ENCODE measurements at places on chromosomes 2 and 18.
A peak's percentile ranks its signal among the peaks of the same experiment; 100 is the strongest.

GRCh38 chr18:40346146-40346545 lies 1608.9 kb upstream of the PIK3C3 start:
- no peak for DNase-seq

GRCh38 chr2:148955798-148956197 lies 80.8 kb downstream of the KIF5C start:
- no peak for DNase-seq

DNA sequence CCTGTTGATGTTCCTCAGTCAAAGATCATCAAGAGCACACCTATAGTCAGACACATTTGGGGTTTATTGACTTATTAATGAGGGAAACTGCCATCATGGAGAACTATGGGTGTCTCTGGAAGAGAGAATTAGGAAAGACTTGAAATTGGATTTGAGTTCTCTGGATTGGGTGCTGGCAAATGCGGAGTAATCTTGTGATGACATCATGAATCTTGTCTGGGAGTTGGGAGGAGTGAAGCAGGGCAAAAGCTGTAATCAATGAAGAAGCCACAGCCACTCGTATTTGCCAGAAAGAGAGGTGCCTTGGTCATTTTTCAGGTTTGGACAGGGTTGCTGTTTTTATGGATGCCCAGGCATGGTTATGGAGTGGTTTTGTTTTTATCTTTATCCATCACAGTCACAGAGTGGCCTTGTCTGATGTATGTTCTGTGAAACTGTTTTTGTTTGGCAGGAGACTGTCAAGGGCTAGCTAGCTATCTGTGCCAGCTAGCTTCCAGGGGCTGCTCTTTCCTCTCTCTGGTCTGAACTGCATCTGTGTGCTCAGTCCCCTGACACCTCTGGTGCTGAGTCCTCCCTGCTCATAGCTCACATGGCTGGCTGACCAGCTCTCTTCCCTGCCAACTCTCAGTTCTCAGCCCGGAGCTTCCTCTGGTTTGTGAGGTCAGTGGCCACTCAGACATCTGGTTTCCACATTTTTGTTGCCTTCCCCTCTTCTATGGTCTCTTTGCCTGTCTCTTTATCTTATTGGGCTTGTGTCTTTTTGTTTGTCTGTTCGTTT lies 193.4 kb upstream of the RMP24 start:
- DNase-seq = no peak

DNA sequence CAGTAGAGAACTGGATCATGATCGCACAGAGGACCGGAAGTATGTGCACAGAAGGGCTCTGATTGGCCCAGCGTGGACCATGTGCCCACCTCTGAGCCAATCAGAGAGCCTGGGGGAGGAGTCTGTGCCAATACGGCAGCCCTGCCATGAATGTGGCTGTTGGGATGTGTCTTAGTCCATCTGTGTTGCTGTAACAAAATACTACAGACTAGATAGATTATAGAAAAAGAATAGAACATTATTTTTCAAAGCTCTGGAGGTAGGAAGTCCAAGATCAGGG lies 132.0 kb downstream of the NDUFA10 start:
- no peak for DNase-seq

GRCh38 chr18:48640566-48641270 lies 101.9 kb downstream of the CTIF start:
- no peak for DNase-seq

- DNase-seq = no peak
Measured at GRCh38 chr18:10419420-10420103, 34.9 kb upstream of the APCDD1 start.

DNA sequence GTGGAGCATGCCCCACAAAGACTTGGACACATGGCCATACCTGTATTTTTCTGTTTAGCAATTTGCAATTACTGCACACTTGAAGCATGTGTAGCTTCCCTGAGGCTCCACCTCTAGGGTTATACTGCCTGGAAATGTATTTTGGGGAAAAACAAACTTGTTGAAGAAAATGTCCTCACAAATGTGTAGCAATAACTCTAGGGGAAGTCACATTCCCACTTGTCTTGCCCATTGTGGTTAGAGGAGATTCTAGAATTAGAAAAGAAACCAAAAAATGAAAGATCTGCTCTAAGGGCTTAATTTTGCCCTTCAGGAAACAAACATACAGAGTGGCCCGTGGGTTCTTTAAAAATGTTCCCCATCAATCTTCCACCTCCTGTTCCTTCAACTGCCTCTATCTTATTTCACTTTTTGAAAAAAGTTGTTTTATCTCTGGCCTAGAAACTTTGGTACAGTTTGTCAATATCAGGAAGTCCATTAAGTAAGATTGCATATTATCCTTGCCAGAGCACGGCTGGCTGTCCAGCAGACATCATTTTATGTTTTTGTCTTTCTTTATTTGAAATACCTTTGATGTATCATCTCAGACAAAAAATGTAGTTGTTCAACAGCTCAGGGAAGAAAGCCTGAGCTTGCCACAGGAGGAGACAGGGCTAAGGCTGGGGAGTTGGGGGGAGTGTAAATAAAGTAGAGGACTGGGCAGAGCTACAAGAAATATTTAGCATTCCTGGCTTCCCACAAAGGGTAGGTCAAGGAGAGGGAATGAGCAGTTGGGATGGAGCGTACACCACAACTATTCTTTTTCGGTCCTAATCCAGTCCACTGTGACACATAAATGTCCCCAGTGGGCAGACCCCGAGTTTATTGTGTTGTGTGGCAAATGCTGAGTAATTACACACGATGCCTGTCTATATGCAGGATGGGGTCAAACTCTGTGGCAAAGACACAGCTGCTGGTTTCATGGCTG lies 96.8 kb upstream of the CDC42EP3 start:
- DNase-seq = no peak

DNA sequence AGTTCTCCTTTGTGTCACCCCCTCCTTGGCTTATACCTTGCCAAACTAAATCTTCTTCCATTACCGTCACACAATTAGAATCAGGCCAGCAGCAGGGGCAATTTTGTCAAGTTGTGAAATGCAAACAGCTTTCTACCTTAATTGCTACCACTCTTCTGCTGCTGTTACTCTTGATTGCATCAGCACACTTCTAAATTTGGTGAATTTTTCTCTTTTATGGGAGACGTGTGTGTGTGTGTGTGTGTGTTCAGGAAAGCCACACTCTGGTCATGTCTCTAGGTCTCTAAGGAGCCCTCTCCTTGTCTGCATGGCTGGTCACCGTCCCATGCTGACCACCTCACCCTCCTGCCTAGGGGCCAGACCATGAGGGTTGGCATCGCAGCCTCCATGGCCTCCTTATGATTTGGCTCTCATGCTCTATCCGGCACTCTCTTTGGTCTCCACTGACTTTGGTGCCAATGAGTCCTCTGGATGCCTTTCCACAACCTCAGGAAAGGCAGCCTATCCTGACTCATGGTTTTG lies 87.7 kb downstream of the GATA6 start:
- no peak for DNase-seq

- no peak for DNase-seq
Measured at GRCh38 chr2:201854841-201855240, 48.5 kb downstream of the CDK15 start.

GRCh38 chr2:238869-239268 lies 25.0 kb downstream of the SH3YL1 start:
- no peak for DNase-seq

DNA sequence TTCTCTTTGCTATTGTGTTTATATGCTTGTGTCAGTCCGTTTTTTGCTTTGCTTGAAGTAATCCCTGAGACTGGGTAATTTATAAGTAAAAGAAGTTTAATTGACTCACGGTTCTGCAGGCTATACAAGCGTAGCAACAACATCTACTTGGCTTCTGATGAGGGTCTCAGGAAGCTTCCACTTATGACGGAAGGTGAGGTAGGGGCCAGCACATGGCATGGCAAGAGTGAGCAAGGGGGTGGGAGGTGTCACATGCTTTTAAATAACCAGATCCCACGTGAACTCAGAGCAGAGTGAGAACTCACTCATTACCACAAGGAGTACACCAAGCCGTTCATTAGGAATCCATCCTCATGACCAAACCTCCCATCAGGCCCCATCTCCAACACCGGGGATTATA lies 540.3 kb downstream of the TDRD15 start:
- no peak for DNase-seq

- no peak for DNase-seq
Measured at GRCh38 chr2:50343150-50343830, 688.6 kb downstream of the NRXN1 start.

- DNase-seq = no peak
Measured at GRCh38 chr2:55805686-55806085, 112.0 kb upstream of the PNPT1 start.

- DNase-seq = no peak
Measured at GRCh38 chr2:98078701-98079100, 8.3 kb upstream of the VWA3B start.

DNA sequence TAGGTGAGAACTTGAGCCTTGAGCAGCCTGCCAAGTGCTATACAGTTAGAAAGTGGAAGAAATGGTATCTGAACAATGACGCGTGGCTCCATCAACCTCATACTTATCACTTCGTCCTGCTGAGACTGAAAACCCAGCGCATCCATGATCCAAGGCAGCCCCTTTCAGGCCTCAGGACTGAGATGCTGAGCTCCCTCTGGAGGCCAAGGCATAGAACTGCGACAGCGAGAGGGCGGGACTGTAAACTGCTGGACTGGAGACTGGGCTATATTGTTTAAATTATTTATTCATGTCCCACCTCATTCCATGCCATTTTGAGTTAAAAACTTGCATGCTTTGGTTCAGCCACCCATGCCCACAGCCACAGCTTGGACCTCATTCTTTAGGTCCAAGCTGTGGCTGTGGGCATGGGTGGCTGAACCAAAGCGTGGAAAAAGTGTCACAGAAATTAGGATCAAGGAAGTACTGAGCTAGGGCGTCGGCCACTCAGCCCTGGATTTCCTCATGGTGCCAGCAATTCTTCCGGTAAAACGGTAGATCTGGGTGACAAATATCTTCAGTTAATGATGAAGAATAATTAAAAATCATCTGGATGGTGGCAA lies 195.5 kb downstream of the L3MBTL4 start:
- peak; percentile 27 for DNase-seq

DNA sequence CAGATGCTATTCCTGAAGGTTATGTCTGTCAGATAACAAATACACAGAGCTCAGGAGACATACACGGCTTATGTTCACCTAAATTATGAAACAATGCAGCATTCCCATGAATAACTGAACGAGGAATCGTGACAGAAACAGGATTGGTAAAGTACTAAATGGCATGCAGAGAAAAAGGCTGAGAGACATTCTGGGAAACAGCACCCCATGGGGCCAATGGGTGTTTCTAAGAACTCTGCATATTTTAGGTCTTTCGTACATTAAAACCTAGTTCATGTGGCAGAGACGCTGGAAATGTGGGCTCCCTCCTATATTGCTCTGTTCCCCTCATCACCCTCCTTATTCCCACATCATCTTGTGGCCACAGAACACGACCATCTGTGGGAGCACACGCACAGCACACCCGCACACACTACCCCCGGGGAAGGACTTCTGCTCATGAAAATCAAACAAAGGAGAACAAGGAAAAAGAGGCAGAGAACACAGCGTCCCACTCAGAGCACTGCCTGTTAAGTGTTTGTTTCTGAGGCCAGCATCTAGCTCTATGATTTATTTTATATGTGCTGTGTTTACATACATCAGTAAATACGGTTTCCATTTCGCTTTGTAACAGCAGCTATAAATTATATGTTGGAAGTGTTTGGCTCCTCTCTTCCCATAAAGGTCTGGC lies 143.6 kb downstream of the AFF3 start:
- DNase-seq = no peak

DNA sequence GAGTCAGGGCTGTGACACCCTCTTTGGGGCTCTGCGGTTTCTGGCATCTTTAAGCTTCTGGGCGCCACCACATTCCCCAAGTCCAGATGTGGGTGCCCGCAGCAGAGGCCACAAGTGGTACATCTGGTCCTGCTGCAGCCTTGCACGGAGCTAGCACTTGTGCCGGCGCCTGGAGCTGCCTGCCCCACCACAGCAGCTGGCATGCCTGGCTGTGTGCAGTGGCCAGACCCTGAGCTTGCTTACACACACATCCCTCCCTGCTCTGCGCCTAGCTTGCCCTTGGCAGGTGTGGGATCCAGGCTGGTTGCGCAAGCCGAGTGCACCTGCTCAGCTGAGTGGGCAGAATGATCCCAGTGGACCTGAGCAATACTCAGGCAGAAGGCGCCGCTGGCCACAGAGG lies 27.3 kb downstream of the SLC4A10 start:
- no peak for DNase-seq

- DNase-seq = peak; percentile 45
Measured at GRCh38 chr2:207163053-207163755, 2.5 kb downstream of the KLF7 start.

GRCh38 chr18:32093523-32093922 lies 1.8 kb downstream of the RNF138 start:
- no peak for DNase-seq

DNA sequence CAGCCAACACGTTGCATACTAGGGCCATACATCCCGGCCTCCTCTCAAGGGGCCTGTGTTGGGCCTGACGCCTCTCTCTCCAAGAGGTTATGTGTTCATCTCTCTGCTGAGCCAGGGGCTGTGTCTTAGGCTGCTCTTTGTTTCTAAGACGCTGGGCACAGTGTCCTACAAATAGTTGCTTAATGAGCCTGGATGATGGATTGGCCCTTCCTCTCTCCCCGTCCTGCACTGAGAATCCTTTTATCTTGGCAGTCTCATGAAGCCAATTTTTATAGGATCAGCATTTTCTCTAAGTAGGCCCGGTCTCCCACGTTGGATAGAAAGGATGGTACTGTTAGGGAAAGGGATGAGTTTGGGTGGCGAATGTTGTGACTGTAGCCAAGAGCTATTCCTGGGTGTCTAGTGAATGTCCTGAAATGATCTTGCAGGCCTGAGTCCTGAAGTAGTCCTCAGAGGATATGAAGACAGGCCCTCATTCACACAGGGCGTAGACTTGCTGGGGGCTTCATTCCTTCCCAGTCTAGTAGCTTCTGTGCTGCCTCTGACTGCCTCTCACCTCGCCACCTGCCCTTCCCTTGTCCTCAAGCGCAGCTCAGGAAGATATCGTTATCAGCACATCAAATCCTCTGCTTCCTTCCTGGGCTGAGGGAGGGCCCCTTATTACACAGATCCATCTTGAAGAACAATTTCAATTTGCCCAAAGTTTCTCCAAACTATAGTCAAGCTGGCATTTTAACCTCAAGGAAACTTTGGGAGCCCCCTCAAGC lies 8.8 kb downstream of the LBH start:
- DNase-seq = no peak

- DNase-seq = no peak
Measured at GRCh38 chr2:37454851-37455762, 110.7 kb downstream of the QPCT start.
